Brain (organoid and tissue), 16 donors: ENCODE measurements at places on chromosomes 4 and X.

- DNase-seq, result no peak
These were observed 891 bp downstream of the XK start for GRCh38 chrX:37686369-37686995.

GRCh38 chr4:2484993-2485392 lies 16.1 kb downstream of the RNF4 start:
- DNase-seq, result no peak

DNA sequence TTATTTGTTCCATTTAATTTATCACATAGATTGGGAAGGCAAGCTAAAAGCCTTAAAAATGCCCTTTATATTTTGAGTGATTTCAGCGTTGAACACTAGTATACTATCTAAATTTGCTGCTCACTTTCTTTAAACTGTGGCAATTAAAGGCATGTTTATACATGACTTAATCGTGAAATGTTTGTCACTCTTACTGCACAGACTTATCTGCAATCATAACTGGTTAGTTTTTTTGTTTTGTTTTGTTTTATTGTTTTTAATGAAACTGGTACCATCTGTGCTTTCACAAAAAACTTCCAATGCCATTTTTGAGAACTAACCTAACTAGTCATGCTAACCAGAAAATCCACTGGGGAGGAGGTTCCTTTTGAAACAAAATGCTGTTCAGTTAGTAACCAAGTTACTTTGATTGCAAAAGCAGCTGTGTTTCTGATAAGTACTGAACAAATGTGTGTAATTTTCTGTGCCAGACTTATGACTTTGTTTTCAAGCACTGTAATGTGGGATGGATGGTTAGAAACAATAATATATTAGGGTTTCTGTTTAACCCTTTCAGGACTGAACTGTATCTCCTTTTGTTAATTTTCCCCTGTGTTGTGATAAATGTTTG lies 56.1 kb downstream of the CCKAR start:
- peak; percentile 21 for DNase-seq

DNA sequence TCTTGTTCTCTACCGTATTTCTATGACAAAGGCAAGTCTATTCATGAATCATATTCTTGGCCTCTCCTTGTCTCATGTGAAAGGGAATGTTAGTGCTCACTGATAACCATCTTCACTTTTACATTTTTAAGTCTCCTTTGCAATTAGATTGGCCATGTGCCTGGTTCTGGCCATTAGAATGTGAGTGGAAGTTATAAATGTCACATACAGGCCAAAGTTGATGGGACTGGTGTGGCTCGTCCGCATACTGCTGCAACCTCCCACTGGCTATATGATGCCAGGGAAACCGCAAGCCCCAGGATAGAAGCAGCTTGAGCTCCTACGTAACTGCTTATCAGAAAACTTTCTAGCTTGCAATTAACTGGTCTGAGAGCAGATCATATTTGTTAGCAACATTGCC lies 86.1 kb downstream of the MAGEC1 start:
- no peak for DNase-seq

DNA sequence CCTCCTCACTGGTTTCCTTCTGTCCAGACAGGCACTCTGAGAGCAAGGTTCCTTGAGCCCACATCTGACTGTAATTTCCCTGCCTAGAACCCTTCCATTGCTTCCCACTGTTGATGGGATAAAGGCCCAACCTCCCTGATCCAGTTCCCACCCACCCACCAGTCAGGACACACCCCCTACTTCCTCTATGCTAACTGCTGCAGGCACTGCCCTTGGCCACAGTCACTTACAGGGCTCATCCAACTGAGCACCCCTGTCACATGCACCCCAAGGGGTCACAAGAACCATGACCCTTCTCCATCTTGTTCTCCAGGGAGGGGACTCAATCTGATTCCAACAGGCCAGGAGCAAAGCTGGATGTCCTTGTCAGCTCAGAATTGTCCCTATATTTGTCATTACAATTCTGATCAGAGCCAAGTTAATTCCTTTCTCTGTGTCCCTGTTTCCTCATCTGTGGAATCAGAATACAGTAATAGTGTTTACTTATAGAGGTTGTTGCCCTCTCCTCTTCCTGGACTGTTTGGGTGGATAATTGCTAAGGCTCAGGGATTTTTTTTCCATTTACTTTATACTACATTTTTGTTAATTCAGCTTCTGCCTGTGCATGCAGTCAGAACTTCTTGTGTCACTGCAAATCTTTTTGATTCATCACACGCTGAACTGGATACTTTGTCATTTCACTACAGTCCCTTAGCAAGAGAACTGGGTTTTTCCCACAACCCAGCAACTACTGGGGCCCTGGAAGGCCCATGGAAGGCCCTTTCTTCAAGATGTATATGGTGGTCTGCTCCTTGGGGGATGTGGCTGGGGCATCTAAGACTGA lies 105.6 kb upstream of the MAMLD1 start:
- DNase-seq, result no peak

DNA sequence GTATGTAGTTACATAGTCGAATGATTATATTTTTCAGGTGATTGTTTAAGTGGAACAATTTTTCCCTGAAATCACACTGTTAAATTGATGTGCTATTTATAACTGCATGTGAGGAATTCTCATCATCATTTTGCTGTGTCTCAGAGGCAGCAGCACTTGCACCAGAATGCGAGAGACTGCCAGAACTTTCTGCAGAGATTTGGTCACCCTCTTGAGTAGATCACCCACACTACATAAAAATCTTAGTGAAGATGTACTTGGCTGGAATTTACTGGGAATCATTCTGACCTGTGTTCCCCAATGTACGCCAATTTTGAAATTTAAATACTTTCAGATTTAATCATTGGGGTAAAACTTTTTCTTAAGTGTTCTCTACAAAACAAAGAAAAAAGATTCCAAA lies 5.4 kb downstream of the UGT2B4 start:
- DNase-seq, result no peak

- DNase-seq, result no peak
These were observed 559.0 kb upstream of the AMOT start for GRCh38 chrX:113399506-113400192.

- DNase-seq, result no peak
These were observed 243.9 kb downstream of the TRIML1 start for GRCh38 chr4:188383180-188383579.

DNA sequence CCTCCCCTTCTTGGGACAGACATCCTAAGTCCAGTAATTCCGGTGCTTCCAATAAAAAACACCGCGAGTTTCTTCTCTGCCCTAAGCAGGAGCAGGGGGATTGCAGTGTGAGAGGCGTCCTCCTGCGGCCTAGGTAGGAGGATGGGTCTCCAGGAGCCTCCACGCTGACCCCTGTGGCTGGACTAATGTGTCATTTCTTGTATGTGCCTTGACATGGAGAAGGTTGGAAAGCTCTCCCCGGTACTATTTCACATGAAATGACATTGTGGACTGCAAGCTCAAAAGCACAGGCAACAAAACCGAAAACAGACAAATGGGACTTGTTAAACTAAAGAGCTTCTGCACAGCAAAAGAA lies 66.6 kb upstream of the ENPP6 start:
- DNase-seq, result no peak

DNA sequence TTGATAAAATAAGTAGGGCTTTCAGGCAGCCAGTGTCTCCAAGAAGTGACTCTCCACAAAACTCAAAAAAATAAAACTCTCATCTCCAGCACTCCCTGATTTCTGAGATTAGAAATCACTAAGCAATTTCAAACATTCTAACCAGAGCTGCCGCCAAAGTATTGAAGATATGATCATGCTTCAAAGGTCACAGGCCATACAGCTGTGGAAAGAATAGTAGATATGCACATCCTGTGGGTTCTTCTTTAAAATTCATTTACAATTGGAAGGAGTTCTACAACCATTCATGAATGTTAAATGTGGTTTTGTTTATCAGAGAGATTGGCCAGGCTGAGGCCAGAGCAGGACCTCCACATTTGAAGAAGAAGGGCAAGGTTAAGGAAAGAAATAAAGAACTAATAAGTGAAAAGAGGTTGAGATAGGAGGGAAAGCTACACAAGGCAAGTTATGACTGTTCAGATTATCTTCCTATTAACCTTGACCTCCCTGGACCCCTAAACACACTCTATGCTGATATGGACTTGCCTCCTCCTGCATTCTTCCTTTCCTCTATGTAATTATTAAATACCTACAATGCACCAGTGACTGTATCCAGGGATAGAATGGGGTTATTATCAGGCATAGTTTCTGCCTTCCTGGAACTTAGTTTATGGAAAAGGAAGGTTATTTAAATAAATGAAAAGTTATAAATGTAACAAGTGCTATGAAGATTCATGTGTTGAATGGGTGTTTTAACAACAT lies 56.4 kb downstream of the USP38 start:
- no peak for DNase-seq

DNA sequence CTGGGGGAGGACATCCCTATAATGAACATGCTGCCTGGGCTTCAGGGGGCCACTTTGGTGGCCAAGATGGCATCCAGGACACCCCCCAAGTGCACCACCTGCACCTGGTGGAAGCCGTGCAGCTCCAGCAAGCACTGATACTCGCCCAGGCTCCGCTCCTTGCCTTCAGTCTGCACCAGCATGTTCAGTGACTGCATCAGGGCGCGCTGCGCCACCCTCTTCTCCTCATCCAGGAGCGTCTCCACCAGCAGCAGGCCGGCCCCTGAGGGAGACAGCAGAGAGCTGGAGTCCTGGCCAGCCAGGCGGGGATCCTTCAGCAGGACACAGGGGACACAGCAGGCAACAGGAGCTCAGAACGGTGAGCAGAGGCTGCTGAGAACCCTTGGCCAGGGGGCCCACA lies 11.3 kb upstream of the SLC25A6 start:
- no peak for DNase-seq

DNA sequence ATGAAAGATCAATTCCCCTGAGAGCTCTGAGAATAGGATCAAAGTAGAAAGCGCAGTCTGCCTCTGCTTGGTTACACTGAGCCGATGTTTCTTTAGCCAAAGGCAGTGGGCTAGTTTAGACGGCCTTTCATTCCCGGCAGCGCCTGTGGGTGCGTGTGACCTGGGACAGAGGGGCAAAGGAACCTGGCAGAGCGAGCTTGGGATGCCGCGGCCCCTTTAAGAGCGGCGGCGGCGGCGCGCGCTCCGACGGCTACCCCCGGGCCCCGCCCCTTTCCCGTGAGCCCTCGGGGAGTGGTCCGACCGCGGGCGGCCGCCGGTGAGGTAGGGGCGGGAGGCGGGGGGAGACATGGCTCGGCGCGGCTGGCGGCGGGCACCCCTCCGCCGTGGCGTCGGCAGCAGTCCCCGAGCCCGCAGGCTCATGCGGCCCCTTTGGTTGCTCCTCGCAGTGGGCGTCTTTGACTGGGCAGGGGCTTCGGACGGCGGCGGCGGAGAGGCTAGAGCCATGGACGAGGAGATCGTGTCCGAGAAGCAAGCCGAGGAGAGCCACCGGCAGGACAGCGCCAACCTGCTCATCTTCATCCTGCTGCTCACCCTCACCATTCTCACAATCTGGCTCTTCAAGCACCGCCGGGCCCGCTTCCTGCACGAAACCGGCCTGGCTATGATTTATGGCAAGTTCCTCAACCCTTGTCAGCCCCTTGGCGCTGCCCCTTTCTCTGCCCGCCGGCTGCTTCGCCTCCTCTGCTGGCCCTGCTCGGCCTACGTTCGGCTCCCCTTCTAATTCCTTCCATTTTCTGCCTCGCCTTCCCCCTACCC lies at the start of gene SLC9A6:
TSS of gene SLC9A6 (plus strand) at position 279 of the 816 bp plus-strand sequence. CDS start at position 503, 224 bp downstream.
- DNase-seq, result peak; percentile 88

- no peak for DNase-seq
These were observed 7.8 kb upstream of the WDR1 start for GRCh38 chr4:10124167-10124930.

- no peak for DNase-seq
These were observed 18.7 kb downstream of the MGST2 start for GRCh38 chr4:139684351-139684750.

GRCh38 chr4:6641971-6642320 lies 1.5 kb downstream of the MRFAP1 start:
- DNase-seq, result no peak

GRCh38 chrX:69046996-69047490 lies 118.2 kb downstream of the PJA1 start:
- no peak for DNase-seq

DNA sequence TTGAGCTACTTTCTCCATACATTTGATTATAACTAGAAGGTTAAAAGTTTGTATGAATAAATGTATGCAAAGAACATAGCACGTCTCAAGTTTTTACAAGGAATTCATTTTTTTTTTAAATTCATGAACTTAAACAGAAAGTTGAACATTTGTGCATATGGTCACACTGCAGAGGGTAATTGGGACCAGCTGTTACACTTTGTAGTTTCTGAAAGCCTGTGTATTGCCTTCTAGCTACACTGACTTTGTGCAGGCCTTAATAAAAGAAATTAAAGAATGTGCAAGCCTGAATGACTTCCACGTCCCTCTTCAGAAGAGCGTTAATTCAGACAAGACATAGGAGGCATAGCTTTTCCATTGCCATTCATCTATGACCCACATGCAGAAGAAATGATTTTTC lies 153.1 kb upstream of the PCDH18 start:
- peak; percentile 28 for DNase-seq

- no peak for DNase-seq
These were observed 15.3 kb downstream of the LARP7 start for GRCh38 chr4:112652216-112652615.

DNA sequence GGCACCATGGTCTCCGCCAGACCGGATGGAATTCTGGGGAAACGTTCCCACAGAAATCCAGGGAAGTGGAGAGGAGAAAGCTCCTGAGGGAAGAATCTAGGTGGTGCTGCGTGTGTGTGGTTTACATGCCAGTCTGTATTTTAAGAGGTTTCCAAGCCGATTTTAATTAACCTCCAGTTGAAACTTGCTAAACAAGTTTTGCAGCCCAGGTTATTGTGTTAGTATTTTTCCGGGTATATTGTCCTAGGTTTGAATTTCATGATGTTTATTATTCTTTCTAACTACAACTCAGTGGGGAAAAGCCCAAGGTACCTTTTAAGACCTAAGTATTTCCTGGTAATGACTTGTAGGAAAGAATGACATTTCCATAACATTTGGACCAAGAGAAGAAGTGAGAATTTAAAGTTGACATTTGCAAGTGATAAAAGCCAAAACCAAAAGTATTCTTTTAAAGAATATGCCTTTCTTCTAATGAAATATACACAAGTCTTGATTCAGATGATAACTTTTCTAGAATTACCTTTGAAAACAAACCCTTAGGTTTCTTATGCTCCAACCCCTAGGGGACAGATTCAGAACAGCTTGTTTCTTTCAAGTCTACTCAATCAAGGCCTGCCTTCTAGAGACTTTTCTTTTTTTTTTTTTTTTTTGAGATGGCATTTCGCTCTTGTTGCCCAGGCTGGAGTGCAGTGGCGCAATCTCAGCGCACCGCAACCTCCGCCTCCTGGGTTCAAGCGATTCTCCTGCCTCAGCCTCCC lies 14.6 kb downstream of the SAT1 start:
- DNase-seq, result no peak

- no peak for DNase-seq
These were observed 24.3 kb downstream of the SEL1L3 start for GRCh38 chr4:25838526-25838925.

DNA sequence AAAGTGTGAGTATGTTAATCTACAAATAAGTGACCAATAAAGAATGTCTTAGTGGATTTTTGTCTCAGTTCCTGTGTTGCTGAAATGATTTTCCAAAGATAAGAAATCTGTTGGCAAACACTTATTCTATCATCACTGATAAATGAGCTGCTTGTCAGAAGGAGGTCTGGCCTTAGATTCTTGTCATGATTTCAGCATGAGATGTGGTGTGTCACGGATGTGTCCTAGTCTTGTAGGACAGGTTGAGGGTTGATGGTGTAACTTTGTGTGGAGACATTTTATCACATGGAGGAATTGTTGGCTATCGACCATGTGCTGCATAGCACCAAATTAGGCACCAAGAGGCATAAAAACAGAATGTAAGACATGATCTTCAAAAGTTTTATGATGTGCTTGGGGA lies 31.8 kb upstream of the LIMCH1 start:
- DNase-seq, result no peak

GRCh38 chr4:165385126-165385525 lies 6.3 kb downstream of the CPE start:
- peak; percentile 59 for DNase-seq
